ENCODE measurements at places on chromosomes 3 and 15. TPM values are rescaled to one million over a fixed set of nuclear protein-coding genes. Genes with fewer than 3 reads are reported as not detected.
A peak's percentile ranks its signal among the peaks of the same experiment; 100 is the strongest.

The C3orf22 gene
- not detected for total RNA-seq

- no peak for DNase-seq
Observed at GRCh38 chr3:11612515-11613188, 31.1 kb downstream of the VGLL4 start.

The NRROS gene
- total RNA-seq = not detected

- DNase-seq = no peak
Observed at GRCh38 chr15:55320238-55320550, 1.2 kb downstream of the PIGB start.

The ZNF662 gene
- total RNA-seq = 0.53 TPM

The TEX9 gene
- total RNA-seq = 11.0 TPM

DNA sequence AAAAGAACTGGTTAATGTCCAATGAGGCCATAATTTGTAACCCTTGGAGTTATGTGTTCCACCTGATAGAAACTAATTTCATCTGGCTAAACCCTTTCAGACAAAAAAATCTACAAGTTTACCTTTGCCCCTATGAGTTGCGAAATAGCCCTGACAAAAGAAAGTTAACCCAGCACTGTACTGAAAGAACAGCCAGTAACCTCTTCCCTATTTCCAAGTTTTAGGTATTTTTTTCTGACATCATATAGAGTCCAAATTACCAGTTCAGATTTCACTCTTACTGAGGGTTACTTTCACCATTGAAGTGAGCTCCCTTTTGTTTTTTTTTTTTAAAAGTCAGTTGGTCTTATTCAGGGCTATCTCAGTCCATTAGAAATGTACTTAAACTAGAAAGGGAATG, 42.8 kb upstream of the PTPRG start:
- DNase-seq = no peak

- DNase-seq = peak; percentile 65
Observed at GRCh38 chr15:70801109-70801508, 37.8 kb upstream of the UACA start.

- no peak for DNase-seq
Observed at GRCh38 chr3:59381282-59381681, 331.5 kb upstream of the CFAP20DC start.

The CLDN16 gene
- total RNA-seq = 0.50 TPM

DNA sequence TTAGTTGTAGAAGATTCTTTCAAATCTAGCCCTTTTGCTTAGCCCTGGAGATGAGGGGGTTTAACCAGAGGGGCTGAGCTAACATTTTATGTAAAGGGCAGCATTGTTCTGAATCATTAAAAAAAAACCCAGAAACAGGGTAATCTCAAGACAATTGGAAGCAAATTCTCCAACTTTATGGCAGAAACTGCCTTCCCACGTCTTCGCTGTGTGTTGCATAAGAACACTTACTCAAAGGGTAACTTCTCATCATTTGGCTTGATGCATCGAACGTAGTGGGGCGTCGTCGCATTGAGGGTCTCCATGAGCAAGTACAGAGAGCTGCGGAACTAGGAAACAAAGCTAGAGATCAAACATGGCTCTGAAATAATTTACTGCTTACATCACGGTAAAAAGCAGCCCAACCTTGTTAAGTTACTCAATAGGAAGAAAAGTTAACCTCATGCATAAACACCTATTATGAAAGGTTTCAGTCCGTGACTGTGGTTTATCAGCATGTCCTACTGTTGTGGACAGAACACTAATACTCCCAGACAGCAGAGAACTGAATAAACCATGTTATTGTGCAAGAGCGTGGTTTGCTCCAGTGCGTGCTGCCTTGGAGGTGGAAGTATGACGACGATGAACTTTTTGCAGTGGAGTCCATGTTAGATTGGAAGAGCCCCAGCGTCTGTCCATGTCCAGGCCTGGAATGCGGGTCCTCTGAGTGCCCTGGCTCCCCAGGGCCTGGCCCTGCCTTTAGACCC, 48.7 kb downstream of the MYO5C start:
- peak; percentile 79 for DNase-seq

DNA sequence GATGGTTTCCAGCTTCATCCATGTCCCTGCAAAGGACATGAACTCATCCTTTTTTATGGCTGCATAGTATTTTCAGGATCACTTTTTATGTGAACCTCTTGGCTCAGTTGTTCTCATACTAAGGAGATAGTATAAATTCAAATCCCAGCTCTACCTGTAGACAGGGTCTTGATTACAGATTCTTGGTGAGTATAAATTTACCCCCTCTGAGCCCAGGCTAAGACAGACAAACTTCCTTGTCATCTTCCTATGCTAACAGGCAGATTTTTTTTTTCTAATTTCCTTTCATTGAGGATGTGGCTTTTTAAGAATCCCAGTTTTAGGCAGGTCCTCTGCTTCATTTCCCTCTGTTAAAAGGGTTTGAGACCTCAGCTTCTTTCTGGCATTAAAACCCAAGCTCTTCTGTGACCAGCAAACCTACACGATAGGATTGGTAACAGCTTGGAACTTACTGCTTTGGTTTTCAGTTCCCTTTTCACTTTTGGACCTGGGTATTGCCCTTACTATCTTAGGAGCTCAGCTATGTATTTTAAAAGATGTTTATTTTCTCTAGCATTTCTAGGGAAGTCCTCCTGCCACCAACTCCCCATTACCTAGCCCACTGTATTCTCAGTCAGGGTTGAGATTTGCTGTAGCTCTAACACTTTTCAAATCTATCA, 72.5 kb downstream of the VPS8 start:
- no peak for DNase-seq

- no peak for DNase-seq
Observed at GRCh38 chr15:80834402-80834801, 55.2 kb downstream of the CEMIP start.

The APOD gene
- total RNA-seq = not detected

GRCh38 chr15:76108021-76108723, 48.4 kb downstream of the TMEM266 start:
- DNase-seq = no peak

- DNase-seq = peak; percentile 89
Observed at GRCh38 chr3:70963431-70964275, 619.9 kb downstream of the FOXP1 start.

- DNase-seq = no peak
Observed at GRCh38 chr3:48428572-48429316, 1.1 kb downstream of the PLXNB1 start.

- DNase-seq = no peak
Observed at GRCh38 chr3:35505181-35505580, 134.1 kb upstream of the ARPP21 start.

The RBP2 gene
- total RNA-seq = not detected

DNA sequence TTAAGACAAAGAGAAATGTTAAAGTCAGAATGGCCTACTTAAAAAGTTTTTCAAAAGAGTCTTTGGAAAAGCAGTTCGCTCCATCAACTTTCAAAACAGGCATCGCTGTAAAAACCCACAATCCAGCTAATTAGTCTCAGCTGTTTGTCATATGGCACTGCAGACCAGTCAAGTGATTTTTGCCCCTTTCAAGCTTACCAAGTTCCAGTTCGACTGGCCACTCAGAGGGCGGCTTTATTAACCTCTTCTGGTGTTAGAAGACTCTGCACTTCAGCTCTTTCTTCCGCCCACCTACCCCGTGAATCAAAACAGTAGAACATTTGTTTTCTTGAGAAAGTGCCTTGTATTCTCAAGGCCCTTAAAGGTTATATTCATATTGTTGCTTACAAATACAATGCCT, 19.3 kb downstream of the RAB27A start:
- DNase-seq = no peak

DNA sequence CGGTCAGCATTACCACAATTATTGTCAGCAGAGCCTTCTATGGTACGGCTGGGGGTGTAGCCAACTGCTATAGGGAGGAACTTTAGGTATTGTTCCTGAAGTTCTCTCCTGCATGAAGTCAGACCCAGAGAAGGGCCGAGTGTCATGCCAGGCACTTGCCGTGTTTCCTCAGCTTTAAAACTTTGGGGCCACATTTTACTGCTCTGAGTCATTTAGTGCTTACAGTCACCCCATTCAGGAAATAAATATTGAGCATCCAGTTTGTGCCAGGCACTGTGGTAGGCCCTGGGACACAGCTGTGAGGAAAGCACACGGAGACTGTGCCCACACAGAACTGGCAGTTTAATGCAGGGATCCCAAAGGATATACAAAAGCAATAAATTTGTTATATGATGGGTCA, 54.5 kb upstream of the APEH start:
- DNase-seq = no peak

DNA sequence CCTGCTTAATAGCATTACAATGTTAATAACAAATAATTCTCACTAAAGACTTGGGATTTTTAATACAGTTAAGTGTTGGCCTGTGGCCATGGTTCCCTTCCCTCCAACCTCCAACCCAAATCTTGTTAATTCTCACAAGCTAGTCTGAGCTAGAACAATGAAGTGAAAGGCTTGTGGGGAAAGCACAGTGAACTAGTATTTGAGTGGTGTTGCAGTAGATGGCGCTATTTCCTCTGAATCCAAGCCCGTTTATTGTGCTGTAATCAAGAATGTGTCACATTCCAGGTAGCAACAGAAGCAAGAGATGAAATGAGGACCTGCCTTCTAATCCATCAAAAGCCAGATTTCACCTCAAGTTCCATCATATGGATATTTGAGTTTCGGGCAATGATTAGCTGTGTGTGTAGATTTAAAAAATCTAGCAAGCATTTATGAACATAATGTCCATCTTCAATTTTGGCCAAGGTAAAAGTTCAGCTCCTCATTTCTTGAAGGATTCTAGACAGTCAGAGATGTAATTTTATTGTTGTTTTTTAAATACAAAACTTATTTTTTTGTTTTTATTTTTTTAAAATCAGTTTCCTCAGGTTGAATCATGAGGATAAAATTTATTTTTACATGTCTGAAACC, 160.7 kb downstream of the SQOR start:
- DNase-seq = no peak

DNA sequence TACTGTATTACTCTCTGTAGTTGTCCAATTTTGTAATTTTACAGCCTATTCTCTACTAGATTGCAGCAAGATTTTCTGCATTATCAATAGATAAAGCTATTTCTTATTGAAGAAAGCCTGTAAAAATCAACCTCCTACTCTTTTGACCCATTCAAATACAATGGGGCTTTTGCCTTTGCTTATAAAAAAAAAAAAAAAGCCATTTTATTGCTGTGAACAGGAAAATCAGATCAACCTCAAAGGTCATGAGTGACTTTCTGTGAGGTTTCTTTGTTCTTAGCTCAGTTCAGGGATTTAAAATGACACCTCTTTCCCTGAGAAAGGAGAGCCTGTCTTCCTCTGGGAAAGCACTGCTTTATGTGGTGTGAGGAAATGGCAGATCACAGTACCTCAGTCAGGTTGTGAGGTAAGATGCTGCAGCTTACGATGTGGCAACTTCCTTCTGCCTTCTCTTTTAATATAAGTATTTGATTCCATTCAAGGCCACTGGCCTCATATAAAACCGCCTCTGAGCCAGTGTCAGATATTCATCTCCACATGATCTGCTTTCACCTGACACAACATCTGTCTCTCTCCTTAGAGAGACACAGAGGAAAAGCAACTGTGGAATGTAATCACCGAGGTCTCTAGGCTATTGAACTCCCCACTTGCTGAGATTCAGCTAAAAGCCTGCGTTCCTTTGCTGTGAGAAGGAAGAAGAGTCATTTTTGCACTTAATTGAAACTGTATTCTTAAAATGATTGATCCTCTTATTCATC, 161.5 kb upstream of the MB21D2 start:
- no peak for DNase-seq

The CCDC13 gene
- 1.3 TPM for total RNA-seq

The AP4E1 gene
- 16.4 TPM for total RNA-seq

GRCh38 chr3:127174715-127175140, 18.2 kb upstream of the PRR23E start:
- no peak for DNase-seq

DNA sequence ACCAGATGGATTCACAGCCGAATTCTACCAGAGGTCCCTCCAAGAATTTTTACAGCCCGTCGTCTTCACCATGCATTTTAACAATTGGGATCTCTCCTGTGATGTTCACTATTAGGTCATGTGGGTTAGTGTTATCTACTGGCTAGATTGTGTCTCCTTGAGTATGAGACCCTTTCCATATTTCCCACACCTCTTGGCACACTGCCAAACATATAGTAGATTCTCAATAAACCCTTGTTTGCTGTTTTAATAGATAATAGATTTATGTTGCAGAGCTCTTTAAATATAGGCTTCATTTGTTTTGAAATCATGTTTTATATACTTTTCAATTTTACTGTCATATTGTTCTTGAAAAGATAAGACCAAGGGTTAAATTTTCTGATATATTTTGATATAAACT, 34.9 kb upstream of the ADGRG7 start:
- DNase-seq = no peak

DNA sequence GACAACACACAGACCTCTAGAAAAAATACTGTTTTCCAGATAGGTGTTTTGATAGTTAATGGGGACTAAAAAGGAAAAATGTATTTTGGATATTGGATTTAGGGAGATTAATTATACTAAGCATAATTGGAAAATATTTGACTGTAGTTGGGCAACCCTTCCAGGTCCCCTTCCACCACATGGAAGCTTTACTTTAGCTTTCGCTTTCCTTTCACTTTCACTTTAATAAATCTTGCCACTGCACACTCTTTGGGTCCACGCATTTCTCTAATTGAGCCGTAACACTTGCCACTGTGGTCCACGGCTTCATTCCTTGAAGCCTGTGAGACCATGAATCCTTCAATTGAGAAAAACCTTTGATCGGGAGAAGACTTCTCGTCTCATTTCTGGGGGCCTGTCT, 15.5 kb downstream of the GLDN start:
- no peak for DNase-seq

DNA sequence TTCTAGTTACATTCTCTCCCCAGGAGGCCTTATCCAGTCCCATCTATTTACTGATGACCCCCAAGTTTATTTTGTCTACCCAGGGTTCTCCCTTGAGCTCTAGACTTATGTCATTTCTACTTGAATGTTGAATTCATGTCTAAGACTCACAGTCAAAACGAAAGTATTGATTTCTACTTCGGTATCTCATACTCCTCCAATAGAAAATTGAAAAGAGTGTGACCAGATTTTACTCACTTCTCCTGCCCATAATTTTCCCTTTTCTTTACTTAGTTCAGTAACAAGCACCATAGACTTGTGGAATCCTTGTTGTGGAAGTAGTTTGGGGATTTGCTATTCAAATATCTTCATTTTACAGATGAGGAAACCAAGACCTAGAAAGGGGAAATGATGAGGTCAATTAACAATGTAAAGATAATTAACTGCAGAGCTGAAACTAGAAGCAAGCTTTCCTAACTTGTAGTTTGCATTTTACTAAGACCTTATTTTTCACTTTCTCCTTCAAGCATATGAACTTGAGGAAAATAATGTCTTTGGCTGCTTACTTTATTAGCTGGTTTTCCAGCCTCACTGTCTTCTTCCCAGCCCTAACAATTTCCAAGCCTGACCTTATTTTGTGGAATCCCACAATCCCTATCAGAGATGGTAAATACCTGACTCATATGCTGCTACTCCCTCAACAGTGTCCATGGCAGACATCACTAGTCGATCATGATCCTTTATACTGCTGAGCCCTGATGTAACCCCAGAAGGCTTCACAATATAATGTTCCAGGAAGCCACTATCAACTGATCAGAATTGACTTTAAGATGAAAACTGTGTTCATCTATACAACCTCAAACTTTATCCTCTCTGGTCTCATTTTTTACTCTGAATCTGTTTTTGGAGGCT, 123.9 kb upstream of the AGBL1 start:
- peak; percentile 94 for DNase-seq
